SK-MEL-5 (cell line): ENCODE measurements at places on chromosomes 12 and 14.

- DNase-seq = no peak
These were observed 117.1 kb upstream of the RGS6 start for GRCh38 chr14:71815110-71815509.

DNA sequence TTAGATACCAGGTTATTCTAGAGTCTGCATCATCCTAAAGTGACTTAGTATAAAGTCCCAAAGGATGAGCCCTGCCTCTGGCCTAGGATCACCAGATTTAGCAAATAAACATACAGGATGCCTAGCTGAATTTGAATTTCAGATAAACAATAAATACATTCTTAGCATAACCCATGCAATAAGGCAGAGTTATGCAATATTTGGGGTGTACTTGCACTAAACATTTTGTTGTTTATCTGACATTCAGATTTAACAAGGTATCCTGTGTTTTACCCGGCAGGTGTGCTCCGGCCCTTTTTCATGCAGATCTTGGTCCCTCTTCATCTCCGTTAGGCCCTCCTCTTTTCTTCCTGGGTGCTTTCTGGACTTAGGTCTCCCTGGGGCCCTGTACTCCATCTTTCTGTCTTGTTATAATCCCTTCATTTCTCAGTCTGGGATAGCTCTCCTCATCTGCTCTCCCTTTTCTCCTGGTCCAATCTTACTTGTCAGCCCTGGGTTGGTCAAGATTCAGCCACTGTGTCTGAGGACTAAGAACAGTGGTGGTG lies 18.1 kb upstream of the SMOC1 start:
- DNase-seq = no peak

DNA sequence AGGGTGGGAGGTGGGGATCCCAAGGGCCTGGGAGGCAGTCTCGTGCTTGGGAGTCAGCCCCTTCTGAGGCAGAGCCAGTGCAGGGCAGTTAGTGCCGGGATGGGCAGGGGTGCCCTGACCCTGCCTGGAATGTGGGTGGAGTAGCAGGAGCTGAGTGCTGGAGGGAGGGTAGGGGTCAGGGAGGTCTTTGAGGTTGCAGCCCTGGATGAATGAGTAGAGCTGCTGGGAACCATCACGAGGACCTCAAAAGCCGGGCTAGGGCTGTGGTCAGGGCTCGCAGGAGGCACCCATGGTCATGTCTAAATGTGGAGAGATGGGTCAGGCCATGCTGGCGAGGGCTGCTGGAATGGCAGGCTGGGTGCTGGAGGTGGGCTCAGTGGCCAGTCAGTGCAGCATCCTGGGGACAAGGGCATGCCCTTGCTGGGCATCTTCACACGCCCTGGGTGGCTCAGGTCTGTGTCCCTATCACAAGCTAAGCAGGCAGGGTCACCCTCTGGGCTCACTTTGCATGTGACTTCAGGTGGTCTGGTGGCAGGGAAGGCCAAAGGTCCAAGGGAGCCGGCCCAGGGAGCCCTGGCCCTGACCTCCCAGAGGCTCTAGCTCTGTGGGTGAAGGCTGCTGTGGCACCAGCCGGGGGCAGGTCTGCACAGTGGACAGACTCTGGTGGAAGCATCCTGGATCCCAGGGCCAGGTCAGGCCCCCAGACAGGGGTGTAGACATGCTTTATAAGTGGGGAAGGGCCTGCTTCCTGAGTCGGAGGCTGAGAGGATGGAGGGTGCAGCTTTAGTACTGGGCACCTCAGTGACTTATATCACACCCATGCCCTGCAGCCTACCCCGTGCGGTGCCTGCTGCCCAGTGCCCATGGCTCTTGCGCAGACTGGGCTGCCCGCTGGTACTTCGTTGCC lies 24.5 kb downstream of the PAPLN start:
- no peak for DNase-seq

GRCh38 chr12:34109390-34109789 lies 87.1 kb downstream of the ALG10 start:
- no peak for DNase-seq

DNA sequence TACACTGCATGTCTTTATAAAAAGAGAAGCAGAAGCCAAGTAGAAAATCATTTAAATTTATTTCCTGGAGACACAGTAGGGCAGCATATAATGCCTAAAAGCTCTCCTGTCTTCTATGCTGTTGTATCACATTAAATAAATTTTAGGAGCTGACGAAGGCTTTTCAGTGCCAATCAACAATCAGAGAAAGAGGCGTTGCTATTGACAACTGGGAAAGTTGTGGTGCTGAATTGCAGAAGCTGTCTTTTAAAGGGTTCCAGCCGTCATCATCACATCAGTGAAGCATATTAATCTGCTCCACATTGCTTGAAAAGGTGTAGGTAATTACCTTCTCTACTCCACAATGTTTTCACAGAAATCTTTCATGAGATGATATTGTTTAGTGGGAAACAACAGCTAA lies 103.9 kb downstream of the FSCB start:
- no peak for DNase-seq

- DNase-seq = no peak
These were observed 15.2 kb upstream of the CDK2AP1 start for GRCh38 chr12:123286652-123287373.

GRCh38 chr14:89779707-89780106 lies 174.8 kb downstream of the EFCAB11 start:
- DNase-seq = peak; percentile 23
